Epithelial cell of prostate (primary cell): ENCODE measurements at places on chromosomes 12 and 14.
A peak's percentile ranks its signal among the peaks of the same experiment; 100 is the strongest.

GRCh38 chr14:101665478-101666078 is 95.9 kb upstream of the PPP2R5C start:
- peak; percentile 22 for DNase-seq

DNA sequence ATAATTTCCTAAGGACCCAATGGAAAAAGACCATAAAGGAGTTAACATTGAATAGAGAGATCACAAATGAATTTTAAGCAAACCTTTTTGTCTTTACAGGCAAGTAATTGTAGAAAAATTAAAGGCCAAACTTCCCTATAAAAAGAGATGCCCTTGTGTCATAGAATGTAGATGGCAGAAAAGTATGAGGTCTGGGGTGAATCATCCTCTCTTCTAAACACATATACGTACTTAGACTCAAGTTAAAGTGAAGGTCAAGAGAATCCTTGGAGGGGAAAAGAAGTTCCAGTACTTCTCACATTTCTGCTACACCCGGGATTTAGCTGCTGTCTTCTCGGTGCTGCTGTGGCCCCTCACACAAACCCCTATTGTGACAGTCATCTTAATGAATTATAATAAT is 116.2 kb upstream of the ARID2 start:
- DNase-seq: no peak

GRCh38 chr12:83224012-83224411 is 537.3 kb downstream of the TMTC2 start:
- DNase-seq: no peak

GRCh38 chr12:59937148-59937547 is 341.3 kb downstream of the SLC16A7 start:
- DNase-seq: no peak

DNA sequence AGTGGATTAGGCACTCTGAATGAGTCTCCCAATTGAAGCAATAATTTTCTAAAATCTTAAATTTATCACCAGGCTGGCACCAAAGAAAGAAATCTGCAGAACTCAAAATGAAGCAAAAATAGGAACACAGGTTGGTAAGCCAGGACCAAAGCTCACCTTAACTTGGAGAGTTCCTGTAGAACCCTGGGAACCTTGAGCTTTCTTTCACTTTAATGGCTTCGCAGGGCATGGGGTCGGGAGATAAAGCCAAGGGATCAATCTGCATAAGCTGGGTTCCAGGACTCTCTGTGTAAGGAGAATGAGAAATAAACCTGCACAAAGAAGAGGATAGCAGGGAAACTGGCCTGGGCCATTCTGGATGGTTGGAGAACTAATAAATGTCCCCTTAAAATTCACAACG is 8.3 kb upstream of the VDR start:
- no peak for DNase-seq

DNA sequence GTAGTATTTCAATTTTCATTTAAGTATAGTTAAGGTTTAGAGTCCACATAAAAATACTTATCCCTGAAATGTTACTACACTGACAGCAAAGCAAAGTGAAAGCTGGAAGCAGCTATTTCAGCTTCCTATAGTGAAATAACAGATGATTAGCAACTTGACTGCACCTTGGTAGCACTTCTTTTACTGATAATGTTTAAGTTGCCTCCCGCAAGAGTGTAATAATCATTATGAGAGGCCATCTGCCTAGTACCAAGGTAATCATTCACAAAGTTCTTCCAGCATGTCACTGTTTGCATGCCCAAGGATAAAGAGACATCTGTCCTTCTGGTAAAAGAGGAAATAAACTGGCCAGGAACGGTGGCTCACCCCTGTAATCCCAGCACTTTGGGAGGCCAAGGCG is 69.8 kb downstream of the LIN7A start:
- DNase-seq: no peak

DNA sequence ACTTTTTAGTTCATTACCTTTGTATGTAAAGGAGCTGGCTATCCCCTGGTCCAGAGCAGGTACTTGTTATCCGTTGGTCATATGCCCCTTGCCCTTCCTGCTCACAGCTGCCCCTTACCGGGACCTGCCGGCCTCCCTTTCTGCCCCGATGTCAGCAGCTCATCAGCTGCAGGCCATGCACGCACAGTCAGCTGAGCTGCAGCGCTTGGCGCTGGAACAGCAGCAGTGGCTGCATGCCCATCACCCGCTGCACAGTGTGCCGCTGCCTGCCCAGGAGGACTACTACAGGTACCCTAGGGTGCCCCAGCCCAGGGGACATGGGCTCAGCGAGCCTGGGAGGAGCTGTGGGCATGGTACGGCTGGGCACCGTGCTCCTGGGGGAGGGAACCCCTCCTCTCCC is 2.3 kb upstream of the RNU7-1 start:
- DNase-seq: no peak

- DNase-seq: no peak
These were observed 65.7 kb downstream of the MVK start for GRCh38 chr12:109639151-109639872.
